Posterior cingulate gyrus (tissue), 11 donors: ENCODE measurements at places on chromosomes 7 and 10.

GRCh38 chr7:40879941-40880543 is 745.2 kb downstream of the SUGCT start:
- DNase-seq = no peak

GRCh38 chr10:124450783-124451057 is 885 bp upstream of the NKX1-2 start:
- no peak for DNase-seq

GRCh38 chr10:132256866-132257265 is 50.9 kb downstream of the STK32C start:
- DNase-seq = peak; percentile 66

GRCh38 chr7:47461746-47462145 is 120.2 kb downstream of the TNS3 start:
- DNase-seq = no peak

GRCh38 chr10:131949041-131949862 is 32.5 kb downstream of the BNIP3 start:
- no peak for DNase-seq

GRCh38 chr7:20299145-20299544 is 31.6 kb upstream of the ITGB8 start:
- DNase-seq = no peak

DNA sequence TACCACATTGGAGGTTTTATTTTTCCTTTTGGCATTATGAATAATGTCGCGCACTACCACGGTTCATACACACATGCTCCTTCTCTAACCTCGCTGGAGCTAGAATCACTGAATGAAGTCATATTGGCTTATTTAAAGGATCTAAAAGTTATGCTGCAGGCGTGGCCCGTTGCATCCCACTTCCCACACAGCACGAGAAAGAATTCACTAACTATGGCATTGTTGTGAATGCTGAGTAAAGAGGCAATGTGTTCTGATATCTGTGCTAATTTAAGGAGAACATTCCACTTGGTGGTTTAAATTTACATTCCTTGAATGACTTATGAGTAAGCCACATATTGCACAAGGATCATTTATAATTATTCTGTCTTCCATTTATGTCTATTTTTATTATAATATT is 20.7 kb downstream of the TCERG1L start:
- no peak for DNase-seq

GRCh38 chr7:137834552-137834951 is 12.2 kb downstream of the DGKI start:
- no peak for DNase-seq

- no peak for DNase-seq
These were observed 42.8 kb upstream of the GNA12 start for GRCh38 chr7:2886900-2887299.

GRCh38 chr10:48417374-48417773 is 110.9 kb downstream of the MAPK8 start:
- DNase-seq = no peak

GRCh38 chr7:33509206-33509605 is 379.8 kb downstream of the BBS9 start:
- DNase-seq = no peak

- no peak for DNase-seq
These were observed 85.5 kb downstream of the FAS start for GRCh38 chr10:89076120-89076519.

DNA sequence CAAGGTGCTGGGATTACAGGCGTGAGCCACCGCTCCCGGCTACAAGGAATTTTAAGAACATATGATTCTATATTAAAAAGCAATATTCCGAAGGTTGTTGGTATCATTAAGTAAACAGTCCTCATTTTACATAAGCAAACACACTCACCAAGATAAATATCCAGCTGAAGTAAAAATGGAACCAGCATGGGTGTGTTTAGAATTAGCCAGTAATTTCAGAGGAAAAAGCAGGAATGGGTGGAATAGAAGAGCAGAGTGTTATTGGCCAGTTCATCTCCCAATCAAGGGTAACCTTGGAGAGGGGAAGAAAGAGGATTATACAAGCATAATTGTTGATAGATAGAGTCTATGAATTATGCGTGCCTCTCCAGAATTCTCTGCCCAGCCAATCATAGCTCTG is 31.7 kb upstream of the MAT1A start:
- DNase-seq = no peak

- no peak for DNase-seq
These were observed 75.2 kb downstream of the PPP1R3C start for GRCh38 chr10:91557651-91558111.

DNA sequence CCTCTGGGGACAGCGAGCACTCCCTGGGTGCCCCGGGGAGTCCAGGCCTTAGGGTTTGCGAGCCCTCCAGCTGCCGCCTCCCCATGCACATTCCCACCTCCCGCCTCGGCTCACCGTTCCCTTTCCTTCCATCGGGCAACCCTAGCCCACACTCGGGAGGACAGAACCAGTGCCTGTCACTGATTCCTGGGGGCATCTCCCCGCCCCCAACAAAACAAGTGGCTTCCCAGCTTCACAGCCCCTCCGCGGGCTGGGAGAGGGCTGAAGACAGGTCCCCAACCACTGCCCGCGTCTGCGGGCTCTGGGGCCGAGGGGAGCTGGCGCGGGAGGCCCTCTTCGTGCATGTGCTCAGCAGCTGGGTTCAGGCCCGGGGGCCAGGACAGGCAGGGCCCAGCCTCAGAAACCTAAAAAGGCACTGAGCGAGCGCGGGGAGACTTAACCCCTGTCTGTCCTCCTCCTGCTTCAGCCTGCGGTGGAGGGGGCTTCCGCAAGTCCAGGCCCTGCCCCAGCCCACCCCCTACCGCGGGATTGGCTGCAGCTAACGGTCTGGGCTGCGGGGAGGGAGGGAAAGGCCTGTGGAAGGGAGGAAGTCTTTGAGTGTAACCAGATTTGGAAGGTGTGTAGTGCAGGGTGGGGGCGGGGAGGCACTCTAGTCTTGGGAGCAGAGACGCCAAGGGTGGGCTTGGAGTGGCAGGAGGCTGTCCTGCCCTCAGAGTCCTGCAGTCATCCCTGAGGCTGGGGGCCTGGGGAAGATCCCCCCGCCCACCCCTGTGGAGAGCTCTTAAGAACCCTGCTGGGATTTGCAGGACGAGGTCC is 1.2 kb downstream of the FLNC start:
- DNase-seq = no peak
